HepG2 (cell line): ENCODE measurements at places on chromosomes 13 and 19. TPM values are rescaled to one million over a fixed set of nuclear protein-coding genes. Genes with fewer than 3 reads are reported as not detected.

DNA sequence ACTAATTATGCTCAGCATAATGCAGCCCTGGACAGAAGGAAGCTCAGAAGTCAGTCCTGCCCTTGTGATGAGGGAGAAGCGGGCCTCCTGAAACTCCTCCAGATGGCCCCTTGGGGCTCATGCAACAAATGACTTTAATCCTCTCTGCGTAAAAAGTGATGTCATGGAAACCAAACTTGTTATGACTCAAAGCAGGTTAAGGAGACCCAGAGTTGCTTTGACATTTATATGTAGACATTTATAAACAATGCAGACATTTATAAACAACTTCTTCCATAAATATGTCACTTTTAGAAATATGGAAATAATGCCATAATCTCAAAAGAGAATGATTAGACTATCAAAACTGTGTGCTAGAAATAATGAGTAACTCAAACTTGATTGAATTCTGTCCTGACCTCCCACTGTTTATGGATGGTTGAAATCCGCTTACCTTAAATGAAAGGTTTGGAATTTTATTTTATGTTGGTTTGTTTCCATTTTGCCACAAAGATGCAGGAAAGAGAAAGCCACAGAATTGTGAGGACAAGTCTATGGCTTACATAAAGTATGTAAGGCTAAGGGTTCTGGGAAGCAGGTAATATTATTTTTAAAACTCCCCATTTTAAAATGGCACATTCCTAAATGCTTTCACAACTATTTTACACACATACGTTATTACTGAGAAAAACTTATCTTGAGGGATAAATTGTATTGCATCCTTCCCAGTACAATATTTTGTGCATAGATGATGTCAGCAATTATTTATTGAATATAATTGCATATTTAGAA is 73.7 kb downstream of the CYSLTR2 start:
- no peak for DNase-seq

GRCh38 chr19:5434970-5435641 is 20.1 kb upstream of the ZNRF4 start:
- peak; percentile 42 for DNase-seq

DNA sequence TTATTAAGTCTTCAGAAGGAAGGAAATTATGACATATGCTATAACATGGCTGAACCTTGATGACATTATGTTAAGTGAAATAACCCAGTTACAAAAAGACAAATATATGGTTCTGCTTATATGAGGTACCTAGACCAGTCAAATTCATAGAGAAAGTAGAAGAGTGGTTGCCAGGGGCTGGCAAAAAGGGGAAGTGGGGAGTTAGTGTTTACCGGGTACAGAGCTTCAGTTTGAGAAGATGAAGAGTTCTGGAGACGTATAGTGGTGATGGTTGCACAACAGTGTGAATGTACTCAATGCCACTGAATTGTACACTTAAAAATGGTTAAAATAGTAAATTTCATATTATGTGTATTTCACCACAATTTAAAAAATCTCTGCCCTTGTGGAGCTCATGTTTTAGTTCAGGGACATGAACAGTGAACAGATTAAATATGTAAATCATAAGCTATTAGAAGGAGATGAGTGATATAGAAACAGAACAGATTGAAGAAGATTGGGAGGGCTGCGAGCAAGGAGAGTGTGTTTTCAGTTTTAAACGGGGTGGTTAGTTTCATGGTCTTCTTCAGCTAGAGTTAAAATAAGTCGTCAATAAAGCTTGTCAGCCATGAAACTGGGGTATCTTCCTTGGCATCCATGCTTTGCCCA is 355.2 kb downstream of the KCNRG start:
- no peak for DNase-seq

DNA sequence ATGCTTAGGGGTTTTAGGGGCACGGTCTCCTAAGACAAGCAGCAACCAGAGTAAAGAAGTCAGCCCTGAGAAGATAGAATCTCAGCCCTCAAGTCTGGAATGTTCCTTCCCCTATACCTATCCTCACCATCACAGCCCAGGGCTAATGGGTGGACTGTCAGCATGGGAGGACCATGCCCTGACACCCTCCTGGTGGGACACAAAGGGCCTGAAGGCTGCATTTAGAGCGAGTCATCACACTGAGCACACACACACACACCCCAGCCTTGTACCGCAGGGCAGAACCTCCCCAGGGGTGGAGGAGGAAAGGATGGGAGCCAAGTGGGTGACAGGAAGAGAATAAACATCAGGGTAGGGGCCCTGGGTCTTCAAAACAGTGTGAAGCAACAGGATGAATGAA is 174.8 kb upstream of the SERP2 start:
- no peak for DNase-seq

The CPB2 gene
- total RNA-seq, result 94.9 and 140 TPM in 2 replicates
